Activated CD4-positive, alpha-beta T cell treated with anti-CD3 and anti-CD28 coated beads, Interleukin-2, Interleukin-4, amounts not matched to agents 100 ng/mL and 50 ng/mL, durations not matched to agents 16 hours and 8 hours (primary cell): ENCODE measurements at places on chromosomes 5 and 9.

GRCh38 chr5:97501965-97502305 lies 318.9 kb upstream of the RIOK2 start:
- DNase-seq, result no peak

DNA sequence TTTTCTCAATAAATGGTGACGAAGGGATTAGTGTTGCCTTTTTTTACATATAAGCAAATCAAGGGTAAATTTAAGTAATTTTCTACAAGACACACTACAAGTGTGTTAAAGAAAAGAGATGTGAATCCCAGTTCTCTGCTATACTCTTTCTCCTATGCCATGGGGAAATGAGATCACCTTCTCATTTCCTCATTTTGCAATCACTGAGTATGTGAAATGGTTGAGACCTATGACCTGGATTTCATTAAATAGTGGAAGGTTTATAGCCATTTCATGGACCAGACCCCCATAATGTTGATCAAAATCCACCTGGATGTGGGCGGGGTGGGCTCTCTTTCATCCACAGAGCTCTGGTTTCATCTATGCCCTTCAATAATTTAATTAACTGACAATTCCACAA lies 66.9 kb upstream of the SLIT3 start:
- no peak for DNase-seq

- no peak for DNase-seq
Observed at GRCh38 chr9:95864852-95865580, 10.5 kb upstream of the ERCC6L2 start.

- peak; percentile 36 for DNase-seq
Observed at GRCh38 chr9:73081979-73082657, 69.5 kb upstream of the ANXA1 start.

DNA sequence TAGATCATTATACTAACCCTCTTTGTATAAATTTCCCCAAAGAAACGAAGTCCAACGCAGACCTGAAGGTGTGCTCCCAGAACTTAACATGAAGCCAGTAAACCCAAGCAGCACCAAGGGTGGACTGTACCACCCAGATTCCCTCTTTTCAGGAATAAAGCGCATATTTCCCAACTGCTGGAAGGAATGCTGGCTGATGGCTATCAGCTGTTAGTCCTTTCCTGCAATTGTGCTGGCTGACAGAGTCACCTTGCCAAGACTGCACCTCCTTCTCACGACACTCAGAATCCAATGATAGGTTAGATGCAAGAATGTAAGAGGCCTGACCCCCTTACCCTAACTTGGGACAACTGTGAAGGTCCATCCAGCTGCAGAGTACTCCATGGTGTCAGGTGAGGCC lies 93.9 kb downstream of the MAPKAP1 start:
- no peak for DNase-seq

DNA sequence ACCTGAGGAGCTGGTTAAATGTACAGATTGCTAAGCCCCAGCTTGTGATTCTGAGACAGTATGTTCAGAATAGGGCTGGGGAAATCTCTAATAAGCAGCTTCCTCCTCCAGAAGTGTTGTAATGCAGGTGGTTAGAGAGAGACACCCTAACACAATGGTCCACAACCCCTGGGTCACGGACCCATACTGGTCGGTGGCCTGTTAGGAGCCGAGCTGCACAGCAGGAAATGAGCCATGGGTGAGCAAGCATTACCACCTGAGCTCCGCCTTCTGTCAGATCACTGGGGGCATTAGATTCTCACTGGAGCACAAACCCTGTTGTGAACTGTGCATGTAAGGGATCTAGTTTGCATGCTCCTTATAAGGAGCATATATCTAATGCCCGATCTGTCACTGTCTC lies 61.8 kb downstream of the SLC36A1 start:
- DNase-seq, result no peak

- no peak for DNase-seq
Observed at GRCh38 chr5:150847334-150847695, 994 bp downstream of the IRGM start.

- DNase-seq, result no peak
Observed at GRCh38 chr9:89353989-89354388, 35.7 kb downstream of the SECISBP2 start.

- no peak for DNase-seq
Observed at GRCh38 chr5:167294882-167295680, 996.4 kb upstream of the WWC1 start.

GRCh38 chr5:74293182-74293581 lies 347.3 kb downstream of the ENC1 start:
- DNase-seq, result no peak

GRCh38 chr9:20032413-20033006 lies 243.7 kb upstream of the SLC24A2 start:
- DNase-seq, result no peak

- DNase-seq, result peak; percentile 15
Observed at GRCh38 chr9:122190597-122191381, 31.1 kb downstream of the MORN5 start.

DNA sequence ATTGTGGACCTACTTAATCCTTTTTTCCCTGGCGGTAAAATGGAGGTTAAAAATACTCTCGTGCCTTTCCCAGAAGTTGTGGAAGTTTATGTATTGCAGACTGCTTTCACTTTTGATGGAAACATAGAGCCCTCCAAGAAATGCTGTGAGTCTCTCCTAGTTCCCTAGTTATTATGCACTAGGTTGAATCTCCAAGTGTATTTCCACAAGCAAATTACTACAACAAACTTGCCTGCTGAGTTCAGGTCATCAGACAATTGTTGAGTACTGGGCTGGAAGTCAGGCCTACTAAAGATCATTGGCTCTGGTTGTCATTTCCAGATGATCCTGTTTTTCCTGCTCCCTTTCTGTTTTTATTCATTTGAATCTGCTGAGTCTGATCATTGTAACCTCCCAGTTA lies 104.1 kb downstream of the CD180 start:
- DNase-seq, result no peak

GRCh38 chr5:53277491-53277890 lies 167.9 kb upstream of the MOCS2 start:
- DNase-seq, result no peak

- peak; percentile 44 for DNase-seq
Observed at GRCh38 chr5:57499262-57500050, 16.8 kb upstream of the ACTBL2 start.

- DNase-seq, result no peak
Observed at GRCh38 chr9:93008457-93008856, 50.0 kb upstream of the SUSD3 start.

- peak; percentile 24 for DNase-seq
Observed at GRCh38 chr9:136138566-136138965, 19.9 kb upstream of the TMEM250 start.

GRCh38 chr9:15834541-15834940 lies 281.7 kb downstream of the CCDC171 start:
- no peak for DNase-seq

- DNase-seq, result no peak
Observed at GRCh38 chr5:171978519-171978918, 27.9 kb downstream of the FBXW11 start.

DNA sequence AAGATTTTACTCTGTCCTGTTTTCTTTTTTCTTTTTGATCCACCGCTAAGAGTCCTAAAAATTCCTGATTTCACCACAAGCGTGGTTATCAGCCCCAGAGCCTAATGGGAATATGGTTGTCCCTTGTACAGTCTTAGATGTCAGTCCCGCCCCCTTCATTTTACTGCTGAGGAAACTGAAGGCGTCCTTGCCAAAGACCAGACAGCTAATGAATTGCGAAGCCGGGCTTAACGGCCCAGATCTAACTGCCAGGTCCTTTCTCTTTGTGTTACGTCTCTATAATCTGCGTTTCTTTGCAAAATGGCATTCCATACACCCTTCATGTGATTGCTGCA lies 497 bp downstream of the NSA2 start:
- peak; percentile 20 for DNase-seq
